ENCODE measurements at places on chromosomes 7 and 10.

GRCh38 chr10:16724509-16724908, 92.7 kb downstream of the RSU1 start:
- DNase-seq: no peak

- DNase-seq: no peak
Observed at GRCh38 chr10:21401196-21401595, 124.3 kb downstream of the SKIDA1 start.

- DNase-seq: no peak
Observed at GRCh38 chr10:118504467-118505205, 90.8 kb downstream of the PRLHR start.

- DNase-seq: no peak
Observed at GRCh38 chr7:113232885-113233284, 114.5 kb upstream of the SMIM30 start.

- no peak for DNase-seq
Observed at GRCh38 chr7:104861729-104862390, 152.1 kb upstream of the KMT2E start.

DNA sequence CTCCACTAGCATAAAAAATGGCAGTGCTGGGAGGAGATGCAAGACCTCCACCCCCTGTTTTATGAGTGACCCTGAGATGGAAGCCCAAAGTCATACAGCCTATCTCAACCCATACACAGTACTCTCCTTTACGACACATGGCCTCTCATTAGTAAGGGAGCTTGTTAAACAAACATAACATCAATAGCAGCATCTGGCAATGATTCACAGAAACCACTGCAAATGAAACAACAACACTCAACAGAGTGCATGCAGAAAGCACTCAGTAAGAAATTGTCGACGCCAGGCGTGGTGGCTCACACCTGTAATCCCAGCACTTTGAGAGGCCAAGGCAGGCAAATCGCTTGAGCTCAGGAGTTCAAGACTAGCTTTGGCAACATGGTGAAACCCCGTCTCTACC, 27.5 kb upstream of the FIGNL1 start:
- no peak for DNase-seq

Data from activated CD4-positive, alpha-beta T cell treated with anti-CD3 and anti-CD28 coated beads for 1 hour (primary cell).